ENCODE measurements at places on chromosomes 1 and 21.

GRCh38 chr1:23868557-23869016 lies 497 bp upstream of the FUCA1 start:
- no peak overlapping the region for H3K4me3 ChIP-seq
- no peak overlapping the region for H3K27ac ChIP-seq
- DNase-seq, result no peak

DNA sequence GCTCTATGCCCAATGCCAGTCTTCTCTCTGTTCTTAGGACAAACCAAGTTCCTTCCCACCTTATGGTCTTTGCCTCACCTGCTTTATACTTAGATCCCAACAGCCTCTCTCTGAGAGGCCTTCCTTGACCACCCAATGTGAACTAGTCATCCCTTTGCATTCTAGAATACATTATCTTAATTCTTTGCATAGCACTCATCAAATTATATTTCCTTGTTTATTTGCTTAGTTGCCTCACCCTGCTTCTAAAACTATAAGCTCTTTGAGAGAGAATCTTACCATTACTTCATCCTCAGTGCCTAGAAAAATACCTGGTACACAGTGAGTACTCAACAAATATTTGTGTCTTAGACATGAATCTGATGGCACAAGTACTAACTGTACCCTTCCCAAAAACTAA lies 8.0 kb downstream of the PIGP start:
- H3K27me3 ChIP-seq, result no peaks in the 10 kb centered on the region
- no peak overlapping the region for H3K27ac ChIP-seq
- H3K4me1 ChIP-seq, result peaks cover 3% of the 10 kb centered on the region

GRCh38 chr1:207025146-207025880 lies 7.2 kb downstream of the C1orf116 start:
- H3K4me1 ChIP-seq, result peaks cover 9% of the 10 kb centered on the region
- H3K27me3 ChIP-seq, result no peaks in the 10 kb centered on the region
- DNase-seq, result no peak

DNA sequence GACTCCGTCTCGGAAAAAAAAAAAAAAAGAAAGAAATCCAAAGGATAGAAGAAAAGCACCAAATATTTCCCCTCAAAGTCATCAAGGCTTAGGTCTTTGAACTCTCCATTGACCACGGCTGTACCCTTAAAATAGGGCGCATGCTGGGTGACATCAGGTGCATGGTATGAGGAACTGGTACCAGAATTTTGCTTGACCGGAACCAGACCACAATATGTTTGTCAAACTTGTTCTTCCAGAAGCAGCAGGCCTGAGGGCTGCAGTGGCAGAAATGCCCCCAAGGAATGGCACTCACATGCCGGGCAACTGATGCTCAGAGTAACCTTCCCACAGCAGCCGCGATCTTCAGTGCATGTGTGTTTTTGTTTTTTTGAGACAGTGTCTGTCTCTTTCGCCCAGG lies 21.0 kb downstream of the RCC1 start:
- no peak for DNase-seq
- no peak overlapping the region for H3K4me3 ChIP-seq
- H3K36me3 ChIP-seq, result peaks cover 7% of the 10 kb centered on the region
- H3K4me1 ChIP-seq, result peaks cover 2% of the 10 kb centered on the region
- H3K27ac ChIP-seq, result no peak overlapping the region
- no peaks in the 10 kb centered on the region for H3K27me3 ChIP-seq

GRCh38 chr1:5886140-5886483 lies 106.1 kb downstream of the NPHP4 start:
- DNase-seq, result no peak
- H3K4me1 ChIP-seq, result no peaks in the 10 kb centered on the region
- no peak overlapping the region for H3K4me3 ChIP-seq
- H3K27ac ChIP-seq, result no peak overlapping the region
- H3K36me3 ChIP-seq, result peaks cover 2% of the 10 kb centered on the region

- H3K27me3 ChIP-seq, result no peaks in the 10 kb centered on the region
- no peak overlapping the region for H3K4me3 ChIP-seq
- no peak overlapping the region for H3K27ac ChIP-seq
Observed at GRCh38 chr1:238119861-238120260, 229.1 kb upstream of the ZP4 start.

GRCh38 chr21:34693192-34693810 lies 24.5 kb downstream of the CLIC6 start:
- H3K36me3 ChIP-seq, result no peaks in the 10 kb centered on the region
- peak; percentile 60 for DNase-seq
- H3K4me3 ChIP-seq, result no peak overlapping the region
- no peak overlapping the region for H3K27ac ChIP-seq
- 0 out of 2 replicates have a peak, but pooled peaks cover 1% of the 10 kb centered on the region for H3K27me3 ChIP-seq
- peaks cover 2% of the 10 kb centered on the region for H3K4me1 ChIP-seq

DNA sequence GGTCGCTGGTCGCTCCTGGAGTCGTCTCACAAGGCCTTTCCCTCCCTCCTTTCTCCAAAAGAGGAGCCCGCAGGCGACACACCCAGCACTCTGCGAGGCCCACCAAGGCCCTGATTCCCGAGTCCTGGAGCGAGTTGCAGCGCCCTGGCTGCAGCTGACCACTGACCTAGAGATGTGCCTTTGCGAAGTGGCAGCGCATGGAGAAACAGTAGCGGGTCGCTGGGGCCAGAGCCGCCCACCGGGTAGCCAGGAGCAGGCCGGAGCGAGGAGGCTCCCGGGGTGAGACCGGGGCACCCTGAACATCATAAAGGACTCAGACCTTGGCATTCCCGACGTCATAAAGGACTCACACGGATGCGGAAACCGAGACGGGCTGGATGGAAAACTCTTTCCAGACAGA lies 10.3 kb upstream of the NBPF11 start:
- H3K27ac ChIP-seq, result no peak overlapping the region
- DNase-seq, result no peak
- H3K36me3 ChIP-seq, result no peaks in the 10 kb centered on the region
- H3K4me1 ChIP-seq, result no peaks in the 10 kb centered on the region
- H3K4me3 ChIP-seq, result no peak overlapping the region

GRCh38 chr1:115251856-115252255 lies 86.2 kb downstream of the NGF start:
- DNase-seq, result no peak
- H3K27me3 ChIP-seq, result no peaks in the 10 kb centered on the region
- H3K36me3 ChIP-seq, result no peaks in the 10 kb centered on the region
- H3K4me3 ChIP-seq, result no peak overlapping the region
- H3K27ac ChIP-seq, result no peak overlapping the region
- H3K4me1 ChIP-seq, result no peaks in the 10 kb centered on the region

DNA sequence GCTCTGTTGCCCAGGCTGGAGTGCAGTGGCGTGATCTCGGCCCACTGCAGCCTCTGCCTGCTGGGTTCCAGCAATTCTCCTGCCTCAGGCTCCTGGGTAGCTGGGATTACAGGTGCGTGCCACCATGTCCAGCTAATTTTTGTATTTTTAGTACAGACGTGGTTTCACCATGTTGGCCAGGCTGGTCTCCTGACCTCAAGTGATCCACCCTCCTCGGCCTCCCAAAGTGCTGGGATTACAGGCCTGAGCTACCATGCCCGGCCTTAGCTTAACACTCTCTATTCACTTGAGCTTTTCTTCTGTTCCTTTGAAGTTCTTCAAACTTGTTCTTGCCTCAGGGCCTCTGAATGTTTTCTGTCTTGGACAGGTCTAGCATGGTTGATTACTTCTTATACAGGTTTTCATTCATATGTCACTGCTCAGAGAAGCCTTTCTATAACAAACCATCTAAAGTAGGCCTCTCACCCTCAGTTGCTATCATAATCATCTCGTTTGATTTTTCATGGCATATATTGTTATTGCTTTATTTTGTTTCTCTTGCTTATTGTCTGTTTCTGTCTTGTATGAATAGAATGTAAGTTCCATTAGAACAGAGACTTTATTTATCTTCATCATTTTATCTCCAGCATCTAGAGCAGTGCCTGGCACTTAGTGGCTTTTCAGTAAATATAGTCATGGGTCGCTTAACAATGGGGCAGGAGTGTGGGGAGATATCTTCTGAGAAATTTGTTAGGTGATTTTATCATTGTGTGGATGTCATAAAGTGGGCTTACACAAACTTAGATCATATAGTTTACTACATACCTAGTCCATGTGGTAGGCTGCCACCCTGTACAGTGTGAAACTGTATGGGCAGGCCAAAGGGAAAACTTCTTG lies 12.1 kb downstream of the OSBPL9 start:
- H3K27ac ChIP-seq, result no peak overlapping the region
- no peaks in the 10 kb centered on the region for H3K36me3 ChIP-seq
- no peak overlapping the region for H3K4me3 ChIP-seq

DNA sequence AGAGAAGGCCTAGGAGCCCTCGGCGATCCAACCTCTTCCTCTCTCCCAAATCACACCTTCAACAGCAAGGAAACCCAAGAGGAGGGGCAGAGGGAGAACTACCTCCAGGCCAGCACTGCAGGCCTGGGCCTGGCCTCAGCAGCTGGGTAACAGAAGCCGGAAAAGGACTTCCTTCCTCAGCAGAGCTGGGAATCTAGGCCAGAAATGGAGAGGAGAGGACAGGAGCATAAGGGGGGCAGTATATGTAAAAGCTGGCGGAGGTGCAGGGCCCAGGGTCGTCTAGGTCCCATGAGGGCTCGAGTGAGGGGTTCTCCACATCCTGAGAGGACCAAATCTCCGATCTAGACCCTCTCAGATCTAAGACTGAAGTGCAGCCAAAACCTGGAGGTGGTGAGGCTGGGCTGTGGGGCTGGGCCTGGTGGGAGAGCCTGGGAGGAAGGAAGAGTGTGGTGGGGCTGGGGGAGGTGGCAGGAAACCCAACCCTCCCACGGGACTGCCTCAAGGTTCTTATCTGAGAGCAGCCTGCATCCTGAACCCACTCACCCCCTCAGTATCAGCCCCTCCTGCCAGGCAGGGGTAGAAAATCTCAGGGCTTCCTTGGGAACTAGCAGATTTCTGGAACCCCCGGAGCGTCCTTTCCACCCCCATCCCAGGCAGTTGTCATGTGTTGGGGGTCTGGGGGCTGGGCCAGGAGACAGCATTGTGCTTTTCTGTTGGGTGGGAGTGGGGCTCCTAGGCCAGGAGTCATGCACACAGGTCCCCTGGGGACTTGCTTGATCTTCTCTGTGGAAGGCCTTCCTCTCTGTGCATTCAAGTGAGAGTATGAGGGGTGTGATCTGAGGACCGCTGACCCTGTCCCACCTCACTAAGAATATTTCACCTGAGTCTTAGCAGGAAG lies 33.0 kb downstream of the PIK3C2B start:
- H3K4me1 ChIP-seq, result no peaks in the 10 kb centered on the region
- H3K4me3 ChIP-seq, result no peak overlapping the region
- 0 out of 2 replicates have a peak, but pooled peaks cover 3% of the 10 kb centered on the region for H3K36me3 ChIP-seq
- DNase-seq, result no peak

- no peaks in the 10 kb centered on the region for H3K36me3 ChIP-seq
- no peak overlapping the region for H3K4me3 ChIP-seq
- no peaks in the 10 kb centered on the region for H3K4me1 ChIP-seq
- H3K27me3 ChIP-seq, result no peaks in the 10 kb centered on the region
- DNase-seq, result no peak
Observed at GRCh38 chr1:42359466-42359865, 21.1 kb upstream of the RIMKLA start.

GRCh38 chr1:12185918-12186678 lies 19.3 kb downstream of the TNFRSF1B start:
- H3K27me3 ChIP-seq, result no peaks in the 10 kb centered on the region
- no peak overlapping the region for H3K4me3 ChIP-seq
- H3K27ac ChIP-seq, result no peak overlapping the region
- no peak for DNase-seq

- DNase-seq, result no peak
- no peak overlapping the region for H3K27ac ChIP-seq
- H3K27me3 ChIP-seq, result no peaks in the 10 kb centered on the region
- H3K36me3 ChIP-seq, result no peaks in the 10 kb centered on the region
Observed at GRCh38 chr1:66809736-66810326, 8.8 kb upstream of the INSL5 start.

DNA sequence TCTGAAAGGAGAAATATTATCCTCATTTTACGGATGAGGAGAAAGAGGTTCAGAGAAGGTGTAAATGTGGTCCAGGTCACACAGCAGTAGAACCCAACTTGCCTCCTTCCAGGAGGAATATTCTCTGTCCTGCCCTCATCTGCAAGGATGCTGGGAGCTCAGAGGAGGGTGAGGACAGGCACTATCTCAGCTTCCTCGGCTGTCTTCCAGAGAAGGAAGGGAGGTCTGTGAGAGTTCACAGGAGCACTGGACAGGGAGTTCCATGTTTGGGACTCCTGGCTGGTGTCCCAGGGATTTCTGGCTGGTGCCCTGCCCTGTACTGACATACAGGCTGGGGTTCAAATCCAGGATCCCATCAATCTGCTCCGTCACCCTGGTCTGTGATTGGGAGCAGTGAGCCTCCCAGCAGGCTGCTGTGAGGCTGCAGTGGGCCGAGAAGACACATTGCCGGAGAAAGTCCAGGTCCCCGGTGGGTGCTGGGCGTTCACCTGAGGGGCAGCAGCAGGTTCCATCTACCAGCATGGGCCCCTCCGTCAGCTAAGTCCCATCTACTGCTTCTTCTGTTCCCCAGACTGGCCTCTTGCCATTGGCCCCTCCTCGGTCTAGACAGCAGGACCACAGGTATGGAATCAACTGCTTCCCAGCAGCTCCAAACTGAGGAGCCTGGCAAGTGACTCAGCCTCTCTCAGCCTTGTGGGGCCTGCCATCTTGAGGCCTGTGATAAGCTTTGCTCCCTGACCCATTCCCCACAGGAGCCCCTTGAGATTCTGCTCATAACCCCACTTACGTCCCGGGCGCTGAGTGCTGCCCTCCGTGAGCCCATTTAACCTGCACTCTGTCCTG lies 8.5 kb upstream of the BSND start:
- no peak overlapping the region for H3K27ac ChIP-seq
- peaks cover 8% of the 10 kb centered on the region for H3K4me1 ChIP-seq
- no peak for DNase-seq
- no peaks in the 10 kb centered on the region for H3K27me3 ChIP-seq

- H3K36me3 ChIP-seq, result no peaks in the 10 kb centered on the region
- H3K27ac ChIP-seq, result no peak overlapping the region
- H3K4me1 ChIP-seq, result no peaks in the 10 kb centered on the region
- no peak for DNase-seq
Observed at GRCh38 chr1:242613266-242613815, 88.8 kb upstream of the PLD5 start.

DNA sequence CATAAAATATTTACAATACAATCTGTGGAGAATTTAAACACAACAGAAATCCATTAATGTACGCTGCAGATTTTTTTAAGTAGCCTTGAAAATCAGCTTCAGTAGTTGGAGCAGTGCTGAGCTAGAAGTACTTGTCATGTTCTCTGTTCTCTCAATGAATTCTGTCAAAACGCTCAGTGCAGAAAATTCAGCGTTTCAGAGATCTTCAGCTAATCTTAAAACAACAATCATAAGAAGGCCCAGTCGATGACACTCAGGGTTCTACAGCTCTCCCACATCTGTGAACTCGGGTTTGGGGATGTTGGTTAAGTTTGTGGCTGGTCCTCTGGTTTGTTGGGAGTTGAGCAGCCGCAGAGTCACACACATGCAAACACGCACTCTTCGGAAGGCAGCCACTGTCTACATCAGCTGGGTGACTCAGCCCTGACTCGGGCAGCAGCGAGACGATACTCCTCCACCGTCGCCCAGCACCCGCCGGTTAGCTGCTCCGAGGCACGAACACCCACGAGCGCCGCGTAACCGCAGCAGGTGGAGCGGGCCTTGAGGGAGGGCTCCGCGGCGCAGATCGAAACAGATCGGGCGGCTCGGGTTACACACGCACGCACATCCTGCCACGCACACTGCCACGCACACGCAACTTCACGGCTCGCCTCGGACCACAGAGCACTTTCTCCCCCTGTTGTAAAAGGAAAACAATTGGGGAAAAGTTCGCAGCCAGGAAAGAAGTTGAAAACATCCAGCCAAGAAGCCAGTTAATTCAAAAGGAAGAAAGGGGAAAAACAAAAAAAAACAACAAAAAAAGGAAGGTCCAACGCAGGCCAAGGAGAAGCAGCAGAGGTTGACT lies 161.2 kb downstream of the RUNX1 start:
- peak overlapping the region; percentile 19 for H3K4me3 ChIP-seq
- H3K36me3 ChIP-seq, result no peaks in the 10 kb centered on the region
- peaks cover 54% of the 10 kb centered on the region for H3K27me3 ChIP-seq
- peaks cover 7% of the 10 kb centered on the region for H3K4me1 ChIP-seq
- H3K27ac ChIP-seq, result no peak overlapping the region

Measured in iPS DF 6.9 (cell line).